ENCODE measurements at places on chromosomes 16 and 17.

DNA sequence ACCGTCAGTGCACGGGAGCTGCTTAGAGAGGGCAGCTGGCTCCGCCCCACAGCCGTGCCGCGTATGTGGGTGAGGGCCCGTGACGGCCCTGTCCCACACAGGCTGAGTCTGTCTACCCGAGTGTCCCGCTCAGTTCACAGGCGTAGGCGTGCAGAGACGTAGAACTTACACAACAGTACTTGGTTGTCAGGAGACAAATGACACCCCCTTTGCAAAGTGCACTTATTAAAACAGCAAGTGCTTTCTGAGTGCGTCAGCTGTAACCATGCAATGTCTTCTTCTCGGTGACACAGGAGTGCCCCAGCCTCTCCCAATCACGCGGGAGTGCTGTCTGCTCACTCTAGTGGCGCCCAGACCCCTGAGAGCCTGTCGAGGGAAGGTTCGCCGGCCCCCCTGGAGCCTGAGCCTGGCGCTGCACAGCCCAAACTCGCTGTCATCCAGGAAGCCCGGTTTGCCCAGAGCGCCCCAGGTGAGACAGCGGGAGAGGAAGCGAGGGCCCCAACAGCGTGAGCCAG lies 64.2 kb downstream of the FOXK2 start:
- DNase-seq, result peak; percentile 26

DNA sequence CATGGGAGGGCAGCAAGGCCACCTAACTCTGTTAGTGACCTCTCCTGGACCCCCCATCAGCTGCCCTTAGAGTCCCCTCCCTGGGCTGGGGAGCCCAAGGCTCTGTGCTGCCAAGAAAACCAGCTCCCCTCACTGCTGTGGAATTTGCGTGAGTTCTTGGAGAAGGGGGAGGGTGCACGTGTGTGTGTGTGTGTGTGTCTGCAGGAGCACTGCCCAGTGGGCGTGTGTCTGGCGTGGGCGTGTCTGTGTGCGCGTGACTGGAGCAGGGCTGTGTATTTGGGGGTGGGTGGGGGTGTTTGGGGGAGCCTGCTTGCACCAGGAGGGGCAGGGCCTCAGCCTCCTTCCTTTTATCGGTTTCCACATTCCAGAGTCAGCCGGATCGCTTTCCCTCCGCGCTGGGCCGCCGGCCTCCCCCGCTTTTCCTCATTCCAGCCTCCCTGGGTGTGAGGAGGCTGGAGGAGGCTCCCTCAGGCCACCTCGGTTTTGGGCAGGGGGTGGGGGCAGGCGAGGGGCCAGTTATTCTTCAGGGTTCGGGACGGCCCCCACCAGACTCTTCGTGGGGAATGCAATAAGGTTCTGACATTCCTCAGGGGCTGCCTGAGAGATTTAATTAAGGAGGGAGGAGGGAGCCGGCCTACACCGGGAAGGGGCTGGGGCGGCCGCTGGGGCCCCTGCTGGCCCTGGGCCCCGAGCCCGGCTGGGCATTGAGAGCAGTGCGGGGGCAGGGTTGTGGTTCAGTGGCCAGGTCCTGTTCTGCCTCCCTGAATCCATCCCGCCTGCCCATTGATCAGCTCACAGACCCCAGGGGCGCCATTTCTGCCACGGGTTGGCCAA lies 2.5 kb downstream of the VASN start:
- DNase-seq, result no peak

GRCh38 chr16:4244254-4245076 lies 2.6 kb upstream of the SRL start:
- no peak for DNase-seq

- no peak for DNase-seq
Observed at GRCh38 chr17:39402890-39403605, 1.6 kb upstream of the FBXL20 start.

GRCh38 chr16:79897453-79898146 lies 297.1 kb upstream of the MAF start:
- DNase-seq, result no peak

DNA sequence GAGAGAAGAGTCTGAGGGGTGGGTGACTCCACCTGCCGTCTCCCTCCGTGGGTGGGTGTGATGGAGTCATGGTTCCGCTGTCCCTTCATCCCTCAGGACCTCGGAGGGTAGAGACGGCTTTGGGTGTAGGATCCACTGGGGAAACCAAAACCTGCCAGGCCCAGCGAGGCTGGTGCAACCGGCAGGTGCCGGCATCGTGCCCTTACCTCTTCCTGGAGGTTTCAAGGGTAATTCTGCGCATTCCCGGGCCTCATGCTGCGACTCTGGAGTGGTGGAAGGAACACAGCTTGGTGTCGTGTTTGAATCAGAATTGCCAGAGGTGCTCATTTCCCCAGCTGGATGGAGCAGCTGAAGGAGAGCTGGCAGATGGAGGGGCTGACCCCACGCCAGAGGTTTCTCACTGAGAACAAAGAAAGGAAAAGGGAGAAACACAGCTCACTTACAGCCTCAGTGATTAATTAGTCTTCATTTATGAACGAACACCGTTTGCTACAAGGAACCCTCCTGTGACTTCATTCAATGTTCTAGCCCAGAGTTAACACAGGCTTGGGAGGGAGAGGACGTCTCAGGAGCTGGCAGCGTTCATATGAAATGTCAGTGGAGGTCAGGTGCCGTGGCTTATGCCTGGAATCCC lies 16.3 kb upstream of the ATP2A3 start:
- no peak for DNase-seq

DNA sequence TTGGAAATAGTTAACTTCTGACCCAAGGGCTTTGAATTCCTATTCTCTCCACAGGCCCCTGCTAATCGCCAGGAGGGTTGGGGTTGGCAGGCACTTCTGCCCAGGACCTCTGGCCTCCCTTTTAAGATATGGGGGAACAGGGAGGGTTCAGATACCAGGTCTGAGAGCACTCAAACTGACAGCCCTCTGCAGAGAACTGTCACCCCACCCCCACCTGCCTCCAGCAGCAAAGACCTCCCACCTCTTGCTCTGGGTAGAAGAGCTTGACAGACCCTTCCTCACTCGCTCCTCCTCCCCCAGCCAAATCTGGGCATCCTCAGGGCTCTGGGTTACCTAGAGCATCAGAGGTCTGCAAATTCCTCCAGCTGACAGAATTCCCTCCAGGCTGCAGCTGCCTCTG lies 11.6 kb downstream of the CDH3 start:
- DNase-seq, result no peak

DNA sequence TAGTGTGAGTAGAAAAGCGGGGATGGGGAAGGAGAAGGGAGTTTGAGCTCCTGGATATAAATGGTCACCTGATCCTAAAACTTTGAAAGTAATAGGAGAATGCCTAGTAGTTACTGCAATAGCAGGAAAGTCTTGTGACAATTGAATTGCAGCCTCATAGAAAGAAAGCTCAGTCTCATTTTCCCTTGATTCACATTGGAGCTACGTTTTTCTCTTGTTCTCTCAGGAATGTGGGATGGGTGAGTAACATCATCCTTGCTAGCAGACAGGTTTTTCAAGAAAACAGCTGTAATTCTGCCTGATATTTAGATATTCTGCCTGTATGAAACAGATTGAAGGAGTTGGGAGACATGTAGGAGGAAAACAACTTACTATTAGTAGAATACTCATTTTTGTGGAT lies 25.3 kb downstream of the SF3B3 start:
- no peak for DNase-seq

DNA sequence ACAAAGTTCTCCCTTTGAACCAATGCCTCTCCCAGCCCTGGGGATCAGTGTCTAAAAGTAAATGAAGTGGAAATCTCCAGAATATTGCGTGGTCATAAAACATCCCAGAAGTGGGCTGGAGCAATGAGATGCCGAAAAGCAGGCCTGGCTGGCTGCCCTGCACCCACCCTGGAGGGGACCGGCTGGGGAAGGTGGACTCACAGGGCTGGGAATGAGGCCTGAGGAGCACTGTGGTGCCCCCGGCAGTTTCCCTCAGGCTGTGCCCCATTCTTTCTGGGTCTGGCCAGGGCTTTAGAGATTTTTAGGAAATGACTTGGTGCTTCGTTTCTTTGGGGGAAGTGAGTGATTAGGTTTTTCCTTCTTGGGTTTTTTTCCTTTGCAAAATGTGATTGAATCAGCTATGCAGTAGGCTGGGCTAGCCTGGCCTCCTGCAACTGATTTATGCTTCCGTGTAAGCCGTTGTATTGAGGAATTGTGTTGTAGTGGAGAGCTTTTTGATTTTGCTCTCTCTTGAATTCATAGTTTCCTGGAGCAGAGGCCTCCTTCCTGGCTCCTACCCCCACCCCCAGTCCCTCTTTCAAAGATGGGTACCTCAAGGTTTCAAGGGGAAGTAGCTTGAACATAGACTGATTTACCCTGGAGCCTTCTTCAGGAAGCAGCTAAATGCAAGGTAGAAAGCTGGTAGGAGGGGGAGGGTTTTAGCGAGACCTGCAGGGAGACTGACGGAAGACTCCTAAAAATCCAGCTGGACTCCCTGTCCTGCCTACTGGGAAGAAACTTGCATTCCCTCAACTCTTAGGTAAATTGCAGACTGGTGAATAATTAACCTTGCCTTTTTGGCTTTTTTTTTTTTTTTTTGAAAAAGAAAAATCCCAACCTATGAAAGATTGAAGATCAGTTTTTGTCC lies 170.2 kb downstream of the RAB11FIP4 start:
- no peak for DNase-seq

GRCh38 chr16:53112015-53112414 lies 57.2 kb downstream of the CHD9 start:
- no peak for DNase-seq

DNA sequence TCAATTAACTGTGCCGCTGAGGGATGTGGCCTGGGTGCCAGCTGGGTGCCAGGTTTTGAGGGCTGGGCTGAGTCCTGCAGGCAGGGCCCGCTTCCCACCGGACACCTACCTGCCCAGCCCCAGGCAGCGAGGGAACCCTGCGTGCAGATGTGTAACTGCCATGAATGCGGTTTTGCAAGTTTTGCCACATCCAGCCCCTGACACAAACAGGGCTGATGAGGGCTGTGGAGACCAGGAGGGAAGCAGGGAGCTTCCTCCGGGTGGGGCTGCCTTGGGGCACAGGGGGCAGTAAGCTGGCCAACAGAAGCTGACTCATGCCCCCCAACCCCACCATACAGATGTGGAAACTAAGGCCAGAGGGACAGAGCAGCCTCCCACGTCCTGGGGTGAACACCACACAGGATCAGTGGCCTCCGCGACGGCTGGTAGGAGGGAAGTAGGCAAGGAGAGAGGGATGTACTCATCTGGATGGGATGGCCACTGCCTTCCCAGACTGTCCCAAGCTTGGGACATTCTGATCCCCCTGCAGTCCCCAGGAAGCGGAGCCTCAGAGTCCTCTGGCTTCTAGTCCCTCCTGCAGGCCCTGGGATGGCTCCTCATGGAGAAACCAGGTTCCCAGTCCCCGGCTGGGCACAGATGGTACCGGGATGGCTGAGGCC lies 1.6 kb downstream of the UBALD1 start:
- DNase-seq, result no peak

DNA sequence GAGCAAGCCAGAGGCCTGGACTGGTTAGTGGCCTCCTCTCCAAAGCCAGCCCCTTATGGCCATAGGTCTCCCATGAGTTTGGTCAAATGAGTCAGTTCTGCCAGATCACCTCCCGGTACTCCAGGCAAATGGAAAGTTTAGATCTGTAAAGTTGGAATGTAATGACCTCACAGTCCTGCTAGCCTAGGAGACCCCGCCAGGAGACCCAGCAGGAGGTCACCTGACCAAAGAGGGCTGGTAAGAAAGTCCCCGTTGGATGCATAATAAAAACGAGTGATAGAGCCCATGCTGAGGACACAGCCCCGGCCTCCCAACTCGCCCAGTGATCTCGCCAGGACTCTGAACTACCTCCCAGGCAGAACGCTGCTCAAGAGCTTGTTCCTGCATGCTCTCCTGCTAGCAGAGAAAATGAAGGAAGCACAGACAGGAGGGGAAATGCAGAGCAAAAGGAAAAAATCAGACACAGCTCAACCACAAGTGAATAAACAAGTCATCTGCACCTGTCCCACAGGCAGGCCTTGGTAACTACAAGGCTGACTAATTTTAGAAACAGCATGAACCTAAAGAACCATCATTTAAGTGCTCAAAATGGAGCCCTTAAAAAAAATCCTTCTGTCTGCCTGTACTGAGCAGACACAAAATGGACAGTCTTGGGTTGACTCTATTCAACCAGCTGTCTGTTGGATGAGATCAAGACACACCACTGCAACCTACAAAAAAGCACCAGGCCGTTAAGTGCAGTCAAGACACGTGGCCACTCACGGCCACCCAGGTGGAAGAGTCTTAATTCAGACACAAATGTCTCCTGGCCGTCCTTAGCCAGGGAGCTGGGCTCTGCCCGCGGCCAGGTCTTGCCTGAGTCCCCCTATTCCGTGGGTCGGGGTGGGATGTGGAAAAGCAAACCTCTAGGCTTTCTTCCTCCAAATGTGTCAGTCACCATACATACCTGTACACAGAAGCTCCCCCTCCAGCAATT lies 9.2 kb downstream of the CDIP1 start:
- peak; percentile 18 for DNase-seq

GRCh38 chr17:48551596-48552465 lies 6.9 kb upstream of the HOXB2 start:
- no peak for DNase-seq

- DNase-seq, result no peak
Observed at GRCh38 chr17:68306819-68307218, 15.5 kb downstream of the ARSG start.

DNA sequence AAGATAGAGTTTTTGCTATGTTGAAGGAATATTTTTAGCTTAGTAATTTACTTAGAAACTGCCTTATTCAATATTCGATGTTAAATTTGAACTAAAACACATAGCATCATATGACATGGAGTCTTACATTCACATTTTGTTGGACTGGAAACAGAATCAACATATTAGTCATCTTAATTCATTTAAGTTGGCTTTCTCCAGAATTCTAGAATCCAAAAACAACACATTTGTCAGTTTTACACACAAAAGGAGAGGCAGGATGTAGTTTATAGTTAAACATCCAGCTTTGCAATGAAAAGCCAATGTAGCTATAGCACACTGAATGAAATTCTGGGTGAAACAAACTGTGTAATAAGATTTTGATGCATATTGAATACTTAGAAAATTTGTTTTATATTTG lies 43.3 kb downstream of the WWOX start:
- DNase-seq, result no peak

GRCh38 chr16:67667453-67667816 lies 821 bp downstream of the C16orf86 start:
- DNase-seq, result no peak

GRCh38 chr16:86396901-86397311 lies 113.4 kb upstream of the FOXF1 start:
- no peak for DNase-seq

DNA sequence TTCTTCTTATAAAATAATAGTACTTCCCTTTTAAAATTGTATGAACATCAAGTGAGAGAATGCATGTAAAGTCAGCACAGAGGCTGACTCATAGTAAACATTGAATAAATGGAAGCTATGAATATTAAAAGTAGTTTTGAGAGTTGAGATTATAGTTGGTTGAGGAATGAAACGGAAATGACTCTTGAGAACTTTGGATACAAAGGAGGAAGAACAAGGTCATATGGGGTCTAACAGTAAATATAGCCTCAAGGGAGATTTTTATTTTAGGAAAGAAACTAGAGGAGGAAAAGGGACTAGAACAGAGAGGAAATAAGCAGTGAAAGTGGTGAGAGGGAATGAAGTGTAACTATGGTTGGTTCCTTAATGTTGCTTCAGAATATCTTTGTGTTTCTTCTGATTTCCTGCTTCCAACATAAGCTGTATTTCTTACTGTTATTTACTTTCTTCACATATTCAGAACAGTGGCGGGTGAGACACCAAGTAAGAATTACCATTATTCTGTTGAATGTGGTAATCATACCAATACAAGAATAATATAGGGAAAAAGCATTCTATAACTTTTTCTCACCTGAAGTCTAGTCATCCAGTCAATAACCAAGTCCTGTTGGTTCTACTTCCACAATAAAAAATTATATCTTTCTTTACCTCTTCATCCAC lies 165.1 kb downstream of the CHD9 start:
- DNase-seq, result no peak

GRCh38 chr17:18280249-18280648 lies 19.8 kb downstream of the MIEF2 start:
- DNase-seq, result no peak
